Endodermal cell (in vitro differentiated cells): ENCODE measurements at places on chromosomes 5 and 9. TPM values are rescaled to one million over a fixed set of nuclear protein-coding genes. Genes with fewer than 3 reads are reported as not detected.

GRCh38 chr9:92543972-92544371 is 8.2 kb upstream of the ECM2 start:
- H3K4me1 ChIP-seq, result no peaks in the 10 kb centered on the region
- no peaks in the 10 kb centered on the region for H3K27me3 ChIP-seq
- no peaks in the 10 kb centered on the region for H3K36me3 ChIP-seq
- H3K4me3 ChIP-seq, result no peak overlapping the region

Gene CTSL
- 80.4 and 81.2 TPM in 2 replicates for total RNA-seq

Gene SLC25A48
- 2.5 to 4.2 TPM (median 4.2 TPM) in 3 replicates for total RNA-seq

DNA sequence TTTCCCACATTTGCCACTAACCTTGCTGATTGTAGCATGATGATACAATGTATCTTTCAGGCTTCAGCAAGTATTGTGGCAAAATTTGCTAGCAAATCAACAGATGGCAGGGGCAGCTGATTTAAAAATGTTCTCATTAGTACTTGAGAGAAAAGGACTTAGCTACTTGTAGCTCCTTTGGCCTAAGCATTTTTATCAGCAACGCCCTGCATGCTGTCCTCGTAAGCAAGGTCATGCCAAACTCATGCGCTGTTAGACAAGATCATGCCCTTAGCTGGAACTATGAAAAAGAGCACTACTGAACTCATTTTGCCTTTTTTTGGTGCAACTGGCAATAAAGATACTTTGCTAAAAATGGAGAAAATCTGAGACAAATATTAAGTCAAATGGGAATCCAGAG is 197.1 kb downstream of the ICE1 start:
- H3K27me3 ChIP-seq, result no peaks in the 10 kb centered on the region
- H3K27ac ChIP-seq, result no peak overlapping the region
- no peaks in the 10 kb centered on the region for H3K4me1 ChIP-seq
- no peak overlapping the region for H3K4me3 ChIP-seq
- DNase-seq, result no peak
- H3K36me3 ChIP-seq, result no peaks in the 10 kb centered on the region
